H1 (cell line): ENCODE measurements at places on chromosomes 6 and 20. TPM values are rescaled to one million over a fixed set of nuclear protein-coding genes. Genes with fewer than 3 reads are reported as not detected.

- no peaks in the 10 kb centered on the region for H3K27me3 ChIP-seq
- H3K4me3 ChIP-seq = no peak overlapping the region
- no peaks in the 10 kb centered on the region for H3K36me3 ChIP-seq
- H3K4me1 ChIP-seq = no peaks in the 10 kb centered on the region
- no peak overlapping the region for H3K27ac ChIP-seq
Measured at GRCh38 chr20:46739431-46740213, 30.2 kb downstream of the SLC2A10 start.

GRCh38 chr6:37493661-37493995, 6.1 kb downstream of the CCDC167 start:
- H3K36me3 ChIP-seq = no peaks in the 10 kb centered on the region
- no peak overlapping the region for H3K27ac ChIP-seq
- H3K27me3 ChIP-seq = no peaks in the 10 kb centered on the region
- H3K4me3 ChIP-seq = no peak overlapping the region
- peaks cover 22% of the 10 kb centered on the region for H3K4me1 ChIP-seq

DNA sequence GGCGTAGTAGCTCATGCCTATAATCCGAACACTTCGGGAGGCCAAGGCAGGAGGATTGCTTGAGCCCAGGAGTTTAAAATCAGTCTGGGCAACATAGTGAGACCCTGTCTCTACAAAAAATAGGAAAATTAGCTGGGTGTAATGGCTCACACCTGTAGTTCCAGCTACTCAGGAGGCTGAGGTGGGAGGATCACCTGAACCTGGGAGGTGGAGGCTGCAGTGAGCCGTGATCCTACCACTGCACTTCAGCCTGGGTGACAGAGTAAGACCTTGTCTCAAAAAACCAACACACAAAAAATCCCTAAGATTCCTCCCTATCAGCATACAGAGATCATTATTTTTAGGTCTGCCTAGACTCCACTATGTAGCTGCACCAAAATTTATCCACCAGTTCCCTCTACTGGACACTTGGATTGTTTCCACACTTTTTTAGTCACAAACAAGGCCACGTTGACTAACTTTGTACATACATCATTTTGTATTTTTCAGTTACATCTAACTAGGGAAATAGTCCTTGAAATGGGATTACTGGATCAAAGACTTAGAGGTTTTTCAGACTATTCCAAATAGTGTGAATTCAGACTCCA, 3.6 kb upstream of the PHF1 start:
- H3K4me1 ChIP-seq = peaks cover 2% of the 10 kb centered on the region; the same call in 1 of the 2 replicates
- no peaks in the 10 kb centered on the region for H3K27me3 ChIP-seq
- DNase-seq = no peak
- H3K36me3 ChIP-seq = peaks cover 30% of the 10 kb centered on the region

DNA sequence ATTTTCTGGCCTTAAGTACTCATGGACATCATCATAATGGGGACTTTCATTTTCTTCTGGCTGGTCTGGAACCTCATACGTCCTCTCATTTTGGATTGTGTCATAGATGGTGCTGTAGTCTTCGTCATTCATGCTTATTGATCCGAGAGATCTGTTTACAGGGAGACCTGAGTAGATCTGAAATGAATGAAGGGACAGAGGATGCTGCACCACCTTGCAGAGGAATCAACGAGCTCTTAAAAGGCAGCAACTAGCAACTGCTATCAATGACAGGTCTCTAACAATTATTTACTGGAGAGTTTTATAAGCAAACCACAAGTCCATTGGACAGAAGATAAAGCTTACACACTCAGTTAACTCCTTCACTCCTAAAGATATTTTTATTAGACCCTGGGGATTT, 49.7 kb upstream of the ENPP4 start:
- H3K27ac ChIP-seq = no peak overlapping the region
- no peaks in the 10 kb centered on the region for H3K27me3 ChIP-seq
- no peak overlapping the region for H3K4me3 ChIP-seq
- no peak for DNase-seq
- no peaks in the 10 kb centered on the region for H3K36me3 ChIP-seq

DNA sequence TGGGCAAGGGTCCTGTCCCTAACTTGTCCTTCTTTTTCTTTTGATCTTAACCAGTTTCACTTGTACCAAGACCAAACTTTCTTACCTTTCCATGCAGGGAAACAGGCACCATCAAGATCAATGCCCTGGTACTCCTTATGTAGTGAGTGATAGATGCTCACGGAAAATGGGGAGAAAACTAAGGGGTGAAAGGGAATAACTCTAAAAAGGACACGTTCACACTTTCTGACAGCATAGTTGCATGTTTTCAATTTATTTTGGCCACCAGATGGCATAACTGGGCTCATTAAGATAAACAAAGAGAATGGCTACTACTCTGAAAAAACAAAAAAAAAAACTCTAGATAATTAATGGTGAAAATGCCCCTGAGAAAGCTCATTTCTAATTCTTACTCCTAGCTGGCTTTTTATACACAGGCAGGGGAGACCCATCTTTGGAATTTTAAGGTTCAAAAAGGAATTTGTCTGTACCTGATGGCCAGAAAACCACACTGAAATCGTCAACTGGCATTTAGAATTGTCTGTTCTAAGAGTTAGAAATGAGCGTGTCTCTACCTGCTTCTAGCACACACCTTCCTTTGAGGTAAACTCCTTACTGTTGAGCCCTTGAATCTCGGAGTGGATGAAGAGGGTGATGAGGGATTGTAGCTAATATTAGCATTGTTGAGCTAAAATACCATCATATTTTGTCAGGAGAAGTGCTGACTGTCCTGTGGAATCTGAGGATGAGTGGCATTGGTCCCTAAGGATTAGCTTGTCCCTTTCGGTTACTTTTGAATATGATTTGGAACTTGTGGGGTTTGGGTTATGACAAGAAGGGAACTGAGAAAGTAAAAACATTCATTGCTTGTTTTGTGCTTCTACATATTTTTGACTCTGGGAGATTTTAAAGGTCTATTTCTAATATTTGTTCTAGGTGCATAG, 62.2 kb upstream of the DDR1 start:
- H3K4me3 ChIP-seq = no peak overlapping the region
- H3K36me3 ChIP-seq = no peaks in the 10 kb centered on the region
- no peaks in the 10 kb centered on the region for H3K27me3 ChIP-seq
- no peaks in the 10 kb centered on the region for H3K4me1 ChIP-seq
- no peak overlapping the region for H3K27ac ChIP-seq
- no peak for DNase-seq

GRCh38 chr6:79030511-79030910, 47.5 kb downstream of the PHIP start:
- no peaks in the 10 kb centered on the region; the same call in 1 of the 2 replicates for H3K36me3 ChIP-seq
- no peaks in the 10 kb centered on the region for H3K4me1 ChIP-seq
- H3K27me3 ChIP-seq = no peaks in the 10 kb centered on the region
- H3K4me3 ChIP-seq = no peak overlapping the region
- no peak overlapping the region for H3K27ac ChIP-seq

DNA sequence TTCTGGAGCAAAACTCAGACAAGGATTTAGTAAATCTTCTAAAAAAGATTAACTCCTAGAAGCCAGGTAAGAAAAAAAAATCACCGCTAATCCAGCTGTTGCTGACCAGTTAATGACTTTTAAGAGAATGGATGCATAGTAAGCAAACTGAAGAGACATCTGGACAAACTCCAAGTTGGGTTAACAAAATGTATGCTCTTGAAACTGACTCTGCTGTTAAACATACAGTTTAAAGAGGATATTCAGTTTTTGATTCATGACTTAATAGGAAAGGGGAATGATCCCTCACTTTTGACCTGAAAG, 70.4 kb downstream of the PLAGL1 start:
- no peak for DNase-seq
- H3K27me3 ChIP-seq = no peaks in the 10 kb centered on the region; the same call in 1 of the 2 replicates
- peaks cover 4% of the 10 kb centered on the region for H3K4me1 ChIP-seq
- H3K4me3 ChIP-seq = no peak overlapping the region
- H3K27ac ChIP-seq = no peak overlapping the region

DNA sequence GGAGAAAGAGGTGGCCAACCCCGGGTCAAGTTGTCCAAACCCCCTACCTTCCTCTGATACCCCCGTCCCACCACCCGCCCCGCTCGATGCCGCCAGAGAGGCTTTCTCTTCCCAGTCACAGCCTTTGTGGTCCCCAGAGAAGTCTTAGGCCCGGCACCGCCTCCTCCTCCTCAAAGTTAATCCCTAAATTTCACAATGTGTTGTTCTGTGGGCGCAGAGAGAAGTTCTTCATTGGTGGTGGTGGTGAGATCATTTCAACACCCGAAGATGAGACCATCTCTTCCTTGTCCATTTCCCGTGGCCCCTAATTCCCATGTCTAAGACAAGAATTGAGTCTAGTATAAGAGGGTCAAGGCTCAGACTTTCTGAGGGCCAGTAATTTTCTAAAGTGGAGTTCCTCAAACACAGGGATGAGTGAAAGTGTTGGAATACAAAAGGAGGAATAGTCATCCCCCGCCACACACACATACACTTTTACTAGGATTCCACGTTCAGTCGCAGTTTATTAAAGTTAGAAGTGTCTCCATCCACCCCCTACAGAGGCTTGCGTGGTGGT, 10.4 kb downstream of the TRIM31 start:
- H3K36me3 ChIP-seq = no peaks in the 10 kb centered on the region
- no peak for DNase-seq
- H3K27ac ChIP-seq = no peak overlapping the region

DNA sequence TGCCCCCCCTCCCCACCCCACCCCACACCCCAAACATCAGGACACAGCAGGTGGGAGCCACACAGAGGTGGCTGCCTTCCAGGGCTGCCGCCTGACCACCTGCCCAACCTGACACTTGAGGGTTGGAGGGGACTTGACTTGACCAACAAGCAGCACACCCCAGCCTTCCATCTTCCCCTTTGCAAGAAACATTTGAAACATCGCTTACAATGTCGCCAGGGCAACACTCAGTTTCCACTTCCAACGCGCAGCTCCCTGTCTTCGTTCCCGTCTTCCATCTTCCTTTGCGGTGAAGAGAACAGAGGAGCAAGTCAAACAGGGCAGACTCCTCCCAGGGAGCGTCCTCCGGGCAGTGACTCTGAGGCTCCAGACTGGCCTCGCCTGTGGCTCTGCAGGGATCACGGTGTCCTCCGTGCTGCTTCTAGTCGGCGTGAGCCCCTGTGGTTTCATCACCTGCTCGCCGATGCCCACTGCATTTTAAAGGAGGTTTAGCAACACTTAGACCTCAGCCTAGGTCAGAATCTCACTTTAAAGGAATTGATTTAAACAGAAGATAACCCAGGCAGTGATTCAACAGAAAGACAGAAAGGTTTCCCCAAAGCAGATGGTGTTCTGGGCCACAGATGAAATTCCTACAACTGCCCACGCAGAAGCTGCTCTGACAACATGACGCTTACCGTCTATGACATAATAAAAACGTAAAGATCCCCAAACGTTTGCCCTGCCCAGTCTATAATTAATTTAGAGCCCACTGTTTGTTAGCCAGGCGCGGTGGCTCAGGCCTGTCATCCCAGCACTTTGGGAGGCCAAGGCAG, 130.8 kb downstream of the TAF4 start:
- H3K27me3 ChIP-seq = no peaks in the 10 kb centered on the region
- H3K27ac ChIP-seq = no peak overlapping the region
- H3K36me3 ChIP-seq = no peaks in the 10 kb centered on the region
- H3K4me3 ChIP-seq = no peak overlapping the region
- peaks cover 3% of the 10 kb centered on the region; the same call in 1 of the 2 replicates for H3K4me1 ChIP-seq
- DNase-seq = no peak

RAB44 gene
- 0.02 and 0.03 TPM in 2 replicates for polyA plus RNA-seq

DSTN gene
- polyA plus RNA-seq = 21.9 and 43.3 TPM in 2 replicates

BACH2 gene
- 1.8 and 1.9 TPM in 2 replicates for polyA plus RNA-seq

NUP43 gene
- 19.6 and 25.2 TPM in 2 replicates for polyA plus RNA-seq

GMEB2 gene
- polyA plus RNA-seq = 14.2 and 19.1 TPM in 2 replicates

SMOC2 gene
- 8.5 TPM in 2 replicates for polyA plus RNA-seq

MYL9 gene
- polyA plus RNA-seq = 26.8 and 33.6 TPM in 2 replicates

SOX18 gene
- polyA plus RNA-seq = 0.08 and 0.09 TPM in 2 replicates
